Hematopoietic multipotent progenitor cell (in vitro differentiated cells): ENCODE measurements at places on chromosomes 2 and 18. TPM values are rescaled to one million over a fixed set of nuclear protein-coding genes. Genes with fewer than 3 reads are reported as not detected.
A peak's percentile ranks its signal among the peaks of the same experiment; 100 is the strongest.

ANKRD62 gene
- total RNA-seq: not detected

GALR1 gene
- total RNA-seq: under 0.01 TPM

TDRD15 gene
- total RNA-seq: under 0.01 TPM

GBX2 gene
- not detected for total RNA-seq

LINC00305 gene
- total RNA-seq: not detected

SLC30A3 gene
- total RNA-seq: under 0.01 TPM

DHRS9 gene
- total RNA-seq: 1.9 TPM

GRCh38 chr2:20986024-20986939 is 57.6 kb downstream of the APOB start:
- DNase-seq: no peak

- DNase-seq: no peak
These were observed 210.0 kb upstream of the ACVR2A start for GRCh38 chr2:147634826-147635225.

GRCh38 chr2:161952783-161953191 is 121.2 kb downstream of the DPP4 start:
- no peak for DNase-seq

- no peak for DNase-seq
These were observed 1.1 kb upstream of the SNTG2 start for GRCh38 chr2:949384-950079.

DNA sequence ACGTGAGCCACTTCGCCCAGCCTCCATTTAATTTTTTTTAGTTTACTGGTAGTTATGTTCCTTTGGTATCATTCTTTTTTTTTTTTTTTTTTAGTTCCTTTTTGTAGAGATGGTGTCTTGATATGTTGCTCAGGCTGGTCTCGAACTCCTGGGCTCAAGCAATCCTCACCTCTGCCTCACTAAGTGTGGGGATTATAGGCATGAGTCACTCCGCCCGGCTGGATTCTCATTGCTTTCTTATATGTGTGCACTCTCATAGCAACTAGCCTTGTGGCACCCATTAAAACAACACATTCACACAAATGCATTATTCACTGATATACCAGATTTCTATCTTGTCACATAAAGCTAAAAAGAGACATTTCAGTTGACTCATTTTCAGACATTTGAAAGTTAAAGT is 4.2 kb downstream of the TTC27 start:
- no peak for DNase-seq

DNA sequence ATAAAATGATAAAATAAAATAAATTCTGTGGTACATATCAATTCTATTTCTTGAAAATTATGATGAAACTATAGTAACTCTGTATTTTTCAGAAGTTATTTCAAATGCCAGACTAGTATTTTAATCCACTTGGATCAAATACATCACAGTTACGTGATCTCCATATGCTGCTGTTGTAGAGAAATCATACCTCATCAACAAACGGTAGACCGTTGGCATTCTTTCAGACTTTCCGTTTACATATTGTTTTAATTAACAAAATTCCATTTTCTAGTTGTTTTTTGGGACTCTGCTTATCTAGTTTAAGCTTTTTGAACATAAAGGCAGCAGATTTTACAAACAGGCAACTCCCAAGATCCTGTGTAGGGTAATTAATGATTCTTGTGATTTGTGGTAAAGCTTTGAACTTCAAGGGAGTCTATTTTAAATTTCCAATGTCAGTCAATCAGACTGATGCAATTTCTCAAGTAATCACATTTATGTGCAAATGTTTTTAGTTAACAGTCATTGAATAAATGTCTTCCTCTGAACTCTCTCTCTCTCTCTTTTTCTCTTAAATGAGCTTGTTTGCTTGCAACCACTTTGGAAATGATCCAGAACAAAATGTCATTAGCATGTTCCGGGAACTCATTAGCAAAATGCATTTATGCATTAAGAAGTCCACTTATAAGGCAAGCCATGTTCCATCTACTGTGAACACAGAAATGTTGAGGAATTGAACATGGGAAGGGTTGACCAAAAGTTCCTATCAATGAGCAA is 31.8 kb downstream of the NYAP2 start:
- no peak for DNase-seq

DNA sequence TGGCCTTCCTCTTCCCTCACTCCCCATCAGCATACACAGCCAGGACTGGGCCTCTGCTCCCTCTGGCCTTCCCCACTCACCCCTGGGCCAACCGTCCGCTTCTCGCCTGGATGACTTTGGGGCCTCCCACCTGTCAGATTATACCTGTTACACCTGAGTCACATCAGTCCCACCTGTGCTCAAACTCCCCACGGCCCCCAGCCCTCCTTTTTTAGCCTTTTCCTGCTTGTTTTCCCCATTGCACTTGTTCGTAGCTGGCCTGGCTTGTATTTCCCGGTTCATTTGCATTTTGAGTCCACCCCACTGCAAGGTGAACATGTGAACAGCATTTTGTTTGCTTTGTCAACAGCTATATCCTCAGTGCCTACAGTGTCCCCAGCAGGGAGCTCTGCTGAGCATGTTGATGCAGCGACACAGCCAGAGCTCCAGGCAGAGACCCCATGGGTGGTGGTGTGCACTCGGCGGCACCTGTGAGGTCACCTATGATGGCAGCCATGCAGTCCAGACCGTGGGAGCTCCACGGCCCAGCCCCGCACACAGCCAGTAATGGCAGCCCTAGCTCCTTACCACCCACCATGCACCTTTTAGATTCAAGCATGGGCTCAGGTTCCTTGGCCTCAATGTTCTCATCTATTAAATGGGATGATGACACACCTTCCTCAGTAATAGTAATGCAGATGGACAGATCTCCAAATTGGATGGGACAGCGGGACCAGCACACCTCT is 276.4 kb upstream of the HS6ST1 start:
- no peak for DNase-seq

GRCh38 chr2:122643725-122644329 is 888.4 kb downstream of the TSN start:
- DNase-seq: no peak

- peak; percentile 57 for DNase-seq
These were observed 31.4 kb upstream of the TMEM177 start for GRCh38 chr2:119647440-119648169.

GRCh38 chr18:62289047-62289446 is 36.1 kb upstream of the TNFRSF11A start:
- DNase-seq: no peak

- no peak for DNase-seq
These were observed 17.1 kb downstream of the DPP4 start for GRCh38 chr2:162056796-162057399.

DNA sequence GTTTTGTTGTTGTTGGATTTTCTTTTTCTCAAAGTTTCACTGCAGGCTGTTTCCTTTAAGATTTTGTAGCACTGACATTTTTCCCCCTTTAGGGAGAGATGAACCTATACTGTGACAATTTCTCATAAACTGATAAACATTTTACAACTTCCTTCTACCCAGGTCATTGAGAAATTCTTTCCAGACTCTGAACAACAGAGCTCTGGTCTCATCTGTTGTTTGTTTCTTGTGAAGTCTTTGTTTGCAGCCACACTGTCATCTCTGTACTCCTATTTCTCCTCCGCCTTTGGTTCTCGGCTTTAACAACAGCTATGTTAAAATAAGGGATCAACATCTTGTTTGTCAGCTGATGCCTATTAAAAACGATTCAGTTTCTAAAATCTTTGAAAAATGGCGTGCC is 167.6 kb downstream of the VWC2L start:
- DNase-seq: no peak

DNA sequence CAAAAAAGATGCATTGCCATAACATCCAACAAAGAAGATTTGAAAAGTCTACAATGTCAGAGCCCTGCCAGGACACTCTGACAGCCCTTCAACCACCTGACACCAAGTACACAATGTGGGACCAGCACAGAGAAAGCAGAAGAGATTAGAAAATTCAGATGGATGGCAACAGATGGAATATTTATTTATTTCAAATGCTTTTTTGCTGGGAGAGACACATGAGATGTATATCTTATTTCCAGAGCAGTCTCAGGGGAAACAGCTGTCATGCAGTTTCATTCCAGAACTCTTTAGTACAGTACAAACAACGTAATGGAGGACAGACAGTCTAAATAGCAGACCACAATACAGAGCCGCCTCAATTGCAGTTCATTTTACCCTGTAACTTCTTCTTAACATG is 110.1 kb downstream of the MAIP1 start:
- DNase-seq: no peak

GRCh38 chr2:188414411-188414810 is 122.7 kb downstream of the GULP1 start:
- DNase-seq: no peak
